ENCODE measurements at places on chromosomes 4 and X.

GRCh38 chrX:31012509-31013025 is 59.3 kb downstream of the FTHL17 start:
- H3K36me3 ChIP-seq = no peaks in the 10 kb centered on the region
- H3K4me1 ChIP-seq = no peaks in the 10 kb centered on the region
- H3K27me3 ChIP-seq = no peaks in the 10 kb centered on the region
- DNase-seq = no peak
- H3K27ac ChIP-seq = no peak overlapping the region

- no peak overlapping the region for H3K27ac ChIP-seq
- no peak for DNase-seq
- no peak overlapping the region for H3K4me3 ChIP-seq
Observed at GRCh38 chrX:104568304-104568915, 2.4 kb downstream of the IL1RAPL2 start.

- DNase-seq = no peak
- no peaks in the 10 kb centered on the region for H3K4me1 ChIP-seq
- H3K36me3 ChIP-seq = no peaks in the 10 kb centered on the region
- H3K27ac ChIP-seq = no peak overlapping the region
Observed at GRCh38 chrX:148771440-148771839, 271.0 kb downstream of the AFF2 start.

DNA sequence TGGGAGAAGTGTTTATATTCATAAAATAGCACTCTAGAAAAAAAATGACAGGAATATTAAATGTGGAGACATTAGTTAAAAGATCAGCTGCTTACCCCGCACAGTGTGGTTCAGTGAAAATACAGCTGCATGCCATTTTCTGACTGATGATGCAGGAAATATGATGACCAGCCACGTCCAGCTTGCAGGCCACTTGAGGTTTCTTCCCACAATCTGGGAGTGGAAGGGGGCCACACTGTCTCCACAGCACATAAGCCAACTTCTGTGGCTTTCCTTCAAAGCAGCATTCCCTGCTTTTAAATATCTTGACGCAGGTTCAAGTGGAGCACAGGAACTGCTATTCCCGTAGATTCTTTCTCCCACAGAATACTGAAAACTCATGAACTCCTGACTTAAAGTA is 173.4 kb upstream of the GALNT7 start:
- DNase-seq = no peak
- H3K4me3 ChIP-seq = no peak overlapping the region
- H3K27ac ChIP-seq = no peak overlapping the region
- peaks cover 3% of the 10 kb centered on the region for H3K27me3 ChIP-seq
- H3K4me1 ChIP-seq = no peaks in the 10 kb centered on the region

- H3K27me3 ChIP-seq = no peaks in the 10 kb centered on the region
- no peak overlapping the region for H3K4me3 ChIP-seq
- H3K36me3 ChIP-seq = no peaks in the 10 kb centered on the region
- H3K4me1 ChIP-seq = no peaks in the 10 kb centered on the region
- no peak overlapping the region for H3K27ac ChIP-seq
Observed at GRCh38 chr4:57499786-57500185, 389.6 kb upstream of the IGFBP7 start.

DNA sequence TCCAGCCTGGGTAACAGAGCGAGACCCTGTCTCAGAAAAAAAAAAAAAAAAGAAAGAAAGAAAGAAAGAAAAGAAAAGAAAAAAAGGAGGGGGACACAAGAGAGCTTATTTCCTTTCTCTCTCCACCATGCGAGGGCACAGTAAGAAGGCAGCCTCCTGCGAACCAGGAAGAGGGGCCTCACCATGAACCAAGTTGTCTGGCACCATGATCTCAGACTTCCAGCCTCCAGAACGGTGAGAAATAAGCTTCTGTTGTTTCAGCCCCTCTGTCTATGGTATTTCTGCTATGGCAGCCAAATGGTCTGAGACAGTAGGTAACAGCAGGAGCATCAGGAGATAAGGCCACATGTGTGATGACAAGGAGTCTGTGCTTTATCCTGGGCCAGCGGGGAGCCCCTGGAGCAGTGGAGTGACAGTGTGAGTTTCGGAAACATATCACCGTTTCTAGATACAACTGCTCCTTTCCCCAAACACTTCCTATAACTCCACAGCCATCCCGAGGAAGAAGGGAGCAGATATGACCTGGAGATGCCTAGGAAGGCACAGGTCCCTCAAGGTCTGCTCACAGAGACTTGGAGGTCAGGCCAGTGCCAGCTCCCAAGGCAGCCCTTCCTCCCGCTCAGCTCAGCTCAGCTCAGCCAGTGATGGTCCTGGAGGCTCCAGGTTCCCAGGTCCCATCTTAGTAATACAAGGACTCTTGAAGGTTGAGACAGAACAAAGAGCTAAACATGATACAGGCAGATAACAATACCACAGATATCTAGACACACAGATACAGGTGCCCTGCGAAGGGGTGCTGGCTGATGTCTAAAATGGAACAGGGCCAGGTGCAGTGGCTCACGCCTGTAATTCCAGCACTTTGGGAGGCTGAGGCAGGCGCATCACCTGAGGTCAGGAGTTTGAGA is 17.7 kb downstream of the JAKMIP1 start:
- H3K36me3 ChIP-seq = no peaks in the 10 kb centered on the region
- H3K27me3 ChIP-seq = no peaks in the 10 kb centered on the region
- peaks cover 57% of the 10 kb centered on the region for H3K4me1 ChIP-seq
- DNase-seq = no peak

- H3K36me3 ChIP-seq = no peaks in the 10 kb centered on the region
- no peak for DNase-seq
- H3K27ac ChIP-seq = no peak overlapping the region
- H3K4me3 ChIP-seq = no peak overlapping the region
- no peaks in the 10 kb centered on the region for H3K4me1 ChIP-seq
Observed at GRCh38 chrX:74465424-74465823, 44.1 kb downstream of the SLC16A2 start.
